ENCODE measurements at places on chromosomes 12 and 14.
A peak's percentile ranks its signal among the peaks of the same experiment; 100 is the strongest.

- no peak for DNase-seq
These were observed 215.0 kb upstream of the USP15 start for GRCh38 chr12:62045211-62045610.

GRCh38 chr14:22492622-22493542 lies 96.1 kb downstream of the DAD1 start:
- no peak for DNase-seq

GRCh38 chr14:39555749-39556148 lies 123.5 kb upstream of the FBXO33 start:
- DNase-seq: no peak

DNA sequence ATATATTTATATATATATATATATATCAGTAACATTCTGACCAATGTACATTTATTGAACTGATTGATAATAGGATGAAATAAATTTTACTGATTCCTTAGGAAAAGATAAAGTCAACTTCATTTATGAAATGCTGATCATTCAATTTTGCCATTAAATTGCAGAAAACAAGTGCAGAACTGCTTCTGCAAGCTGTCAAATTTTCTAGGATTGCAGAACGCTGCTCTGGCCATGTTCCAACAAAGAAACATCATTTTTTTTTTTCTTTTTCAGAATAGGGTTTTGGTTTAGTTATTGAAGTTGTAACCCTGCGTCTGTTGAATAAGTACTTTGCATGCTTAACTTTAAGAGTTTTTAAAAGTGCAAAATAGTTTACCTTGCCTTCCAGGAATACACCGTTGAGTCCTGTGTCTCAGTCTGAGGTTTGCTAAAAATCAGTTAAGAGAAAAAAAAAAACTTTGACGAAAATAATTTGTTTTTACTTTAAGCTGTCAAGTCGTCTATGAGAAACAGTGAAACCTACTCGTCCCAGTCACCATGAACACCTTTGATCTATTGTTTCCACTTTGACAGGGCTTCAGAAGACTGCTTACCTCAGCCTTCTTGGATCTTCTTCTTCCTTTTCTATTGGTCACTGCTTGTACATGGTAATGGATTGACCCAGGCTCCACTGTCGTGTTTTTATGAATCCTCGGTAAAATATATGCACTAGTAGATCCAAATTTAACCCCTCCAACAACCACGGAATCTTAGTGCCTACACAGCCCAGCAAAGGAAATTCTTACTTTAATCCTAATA lies at the start of gene KERA:
Gene KERA, minus strand, starts transcription at position 657 of the 798 bp plus-strand sequence. CDS start 1,743 bp downstream, outside the sequence.
- DNase-seq: no peak

DNA sequence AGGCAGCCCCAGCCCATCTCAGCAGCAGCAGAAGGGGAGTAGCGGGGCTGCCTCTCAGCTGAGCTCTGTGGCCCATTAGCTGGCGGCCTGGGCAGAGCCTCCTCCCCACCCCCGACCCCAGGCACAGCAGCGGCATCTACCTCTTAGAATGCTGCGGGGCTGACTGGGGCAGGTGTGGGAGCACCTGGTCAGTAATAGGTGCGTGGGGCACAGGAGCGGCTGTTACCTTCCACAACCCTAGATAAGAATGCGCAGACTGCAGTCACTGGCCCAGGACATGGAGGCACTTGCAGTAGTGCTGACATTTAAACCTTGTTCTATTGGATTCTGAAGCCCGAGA lies 35.6 kb downstream of the SYNE3 start:
- DNase-seq: no peak

DNA sequence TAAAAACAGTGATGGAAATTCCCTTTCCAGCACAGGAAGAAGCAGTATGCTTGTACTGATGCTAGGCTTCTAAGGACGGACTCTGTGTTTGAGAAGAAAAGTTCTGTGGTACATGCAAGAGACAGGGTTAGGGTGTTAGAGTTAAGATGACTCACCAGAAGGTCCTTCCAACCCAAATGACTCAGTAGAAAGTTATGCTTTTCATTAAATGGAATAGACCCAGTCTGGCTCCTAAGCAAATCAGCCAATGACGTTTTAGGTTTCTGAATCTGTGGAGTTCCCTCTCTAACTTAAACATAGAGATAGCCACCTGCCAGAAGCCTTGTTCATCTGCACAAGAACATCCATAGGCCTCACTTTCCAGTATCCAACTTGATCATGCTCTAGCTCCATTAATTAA lies 5.7 kb downstream of the PTHLH start:
- DNase-seq: peak; percentile 92

DNA sequence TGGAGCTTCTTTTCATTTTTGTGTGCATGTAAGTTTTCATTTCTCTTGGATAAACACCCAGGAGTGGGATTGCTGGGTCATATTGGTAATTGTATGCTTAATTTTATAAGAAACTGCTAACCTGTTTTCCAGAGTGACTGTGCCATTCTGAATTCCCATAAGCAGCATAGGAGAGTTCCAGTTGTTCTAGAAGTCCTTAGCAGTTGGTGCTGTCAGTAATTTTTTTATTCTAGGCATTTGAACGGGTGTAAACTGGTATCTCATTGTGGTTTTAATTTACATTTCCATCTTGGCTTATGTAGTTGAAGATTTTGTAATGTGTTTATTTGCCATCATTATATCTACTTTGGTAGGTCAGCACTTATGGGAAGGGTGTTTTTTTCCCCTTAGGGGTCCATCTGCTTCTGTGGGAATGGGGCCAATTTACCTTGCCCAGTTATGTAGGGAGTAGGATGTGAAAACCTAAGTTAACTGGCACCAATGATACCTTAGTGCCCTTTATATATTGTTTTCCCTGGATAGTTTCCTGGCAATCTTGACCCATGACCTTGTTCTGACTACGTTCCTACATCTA lies 202.9 kb downstream of the AKAP6 start:
- no peak for DNase-seq

Data from epithelial cell of esophagus (primary cell).